ENCODE measurements at places on chromosomes 7 and 10. TPM values are rescaled to one million over a fixed set of nuclear protein-coding genes. Genes with fewer than 3 reads are reported as not detected.

DNA sequence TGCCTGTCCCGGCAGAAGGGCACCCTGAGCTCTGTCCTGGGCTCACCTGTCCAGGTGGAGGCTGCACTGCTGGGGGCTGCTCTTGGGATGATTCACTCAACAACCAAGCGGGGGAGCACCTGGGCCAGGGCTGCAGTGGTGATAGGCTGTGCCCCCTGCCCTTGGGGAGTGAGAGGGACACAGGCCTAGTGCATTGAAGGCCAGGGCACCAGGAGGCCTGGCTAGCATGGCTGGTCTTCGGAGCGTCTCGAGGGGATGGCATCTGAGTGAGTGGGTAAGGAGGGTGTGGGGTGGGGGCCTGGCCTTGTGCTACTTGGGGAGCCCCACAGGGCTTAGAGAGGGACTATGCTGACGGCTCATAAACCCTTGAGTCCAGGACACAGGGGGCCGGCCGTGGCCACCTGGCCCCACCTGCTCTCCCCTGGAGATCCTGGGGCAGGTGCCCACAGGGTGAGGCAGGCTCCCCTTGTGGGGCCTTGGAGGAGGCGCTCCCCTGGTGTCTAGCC, 3.1 kb downstream of the PWWP2B start:
- H3K27ac ChIP-seq, result peak overlapping the region; percentile 92
- H3K36me3 ChIP-seq, result peaks cover 4% of the 10 kb centered on the region
- H3K4me1 ChIP-seq, result peaks cover 63% of the 10 kb centered on the region
- DNase-seq, result peak; percentile 1
- no peaks in the 10 kb centered on the region for H3K27me3 ChIP-seq

GRCh38 chr7:30177965-30178364, 43.2 kb downstream of the MTURN start:
- no peaks in the 10 kb centered on the region for H3K36me3 ChIP-seq
- H3K4me3 ChIP-seq, result no peak overlapping the region
- peaks cover 17% of the 10 kb centered on the region for H3K4me1 ChIP-seq
- no peaks in the 10 kb centered on the region for H3K27me3 ChIP-seq

- H3K4me3 ChIP-seq, result no peak overlapping the region
- H3K27ac ChIP-seq, result no peak overlapping the region
Observed at GRCh38 chr10:133133471-133134231, 26.4 kb upstream of the KNDC1 start.

AKR1D1 gene
- not detected for total RNA-seq

DNA sequence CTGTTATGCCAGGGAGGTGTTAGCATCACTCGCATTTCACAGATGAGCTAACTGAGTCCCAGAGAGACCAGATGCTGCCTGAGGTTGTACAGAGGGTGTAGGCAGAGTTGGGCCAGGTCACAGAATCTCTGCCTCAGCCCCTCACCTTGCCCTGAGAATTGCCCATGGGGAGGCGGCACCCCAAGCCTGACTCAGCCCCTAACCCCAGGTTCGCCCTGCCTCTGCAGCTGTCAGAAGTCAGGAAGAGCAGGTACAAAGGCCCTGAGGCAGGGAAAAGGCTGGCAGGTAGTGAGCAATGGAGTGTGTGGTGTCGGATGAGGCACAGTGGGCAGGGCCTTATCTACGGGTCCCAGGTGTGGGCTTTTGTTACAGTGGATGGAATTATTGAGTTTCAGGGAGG, 79.4 kb downstream of the MYL10 start:
- DNase-seq, result no peak
- H3K4me1 ChIP-seq, result no peaks in the 10 kb centered on the region
- no peak overlapping the region for H3K27ac ChIP-seq
- no peak overlapping the region for H3K4me3 ChIP-seq

GRCh38 chr10:97023401-97024167, 162.2 kb downstream of the SLIT1 start:
- H3K27ac ChIP-seq, result no peak overlapping the region
- no peaks in the 10 kb centered on the region for H3K27me3 ChIP-seq

GRCh38 chr10:109894516-109894915, 28.8 kb downstream of the XPNPEP1 start:
- no peak overlapping the region for H3K4me3 ChIP-seq
- H3K36me3 ChIP-seq, result no peaks in the 10 kb centered on the region
- peak overlapping the region; percentile 87 for H3K27ac ChIP-seq
- peaks cover 64% of the 10 kb centered on the region for H3K4me1 ChIP-seq

RAPGEF5 gene
- total RNA-seq, result 76.6 TPM

- no peak overlapping the region for H3K27ac ChIP-seq
- DNase-seq, result no peak
- no peaks in the 10 kb centered on the region for H3K36me3 ChIP-seq
- no peaks in the 10 kb centered on the region for H3K4me1 ChIP-seq
Observed at GRCh38 chr10:95201736-95202135, 7.7 kb downstream of the ACSM6 start.
